ENCODE measurements at places on chromosomes 16 and 17.
A peak's percentile ranks its signal among the peaks of the same experiment; 100 is the strongest.

- no peak for DNase-seq
These were observed 361.2 kb downstream of the SEC14L1 start for GRCh38 chr17:77501751-77502625.

DNA sequence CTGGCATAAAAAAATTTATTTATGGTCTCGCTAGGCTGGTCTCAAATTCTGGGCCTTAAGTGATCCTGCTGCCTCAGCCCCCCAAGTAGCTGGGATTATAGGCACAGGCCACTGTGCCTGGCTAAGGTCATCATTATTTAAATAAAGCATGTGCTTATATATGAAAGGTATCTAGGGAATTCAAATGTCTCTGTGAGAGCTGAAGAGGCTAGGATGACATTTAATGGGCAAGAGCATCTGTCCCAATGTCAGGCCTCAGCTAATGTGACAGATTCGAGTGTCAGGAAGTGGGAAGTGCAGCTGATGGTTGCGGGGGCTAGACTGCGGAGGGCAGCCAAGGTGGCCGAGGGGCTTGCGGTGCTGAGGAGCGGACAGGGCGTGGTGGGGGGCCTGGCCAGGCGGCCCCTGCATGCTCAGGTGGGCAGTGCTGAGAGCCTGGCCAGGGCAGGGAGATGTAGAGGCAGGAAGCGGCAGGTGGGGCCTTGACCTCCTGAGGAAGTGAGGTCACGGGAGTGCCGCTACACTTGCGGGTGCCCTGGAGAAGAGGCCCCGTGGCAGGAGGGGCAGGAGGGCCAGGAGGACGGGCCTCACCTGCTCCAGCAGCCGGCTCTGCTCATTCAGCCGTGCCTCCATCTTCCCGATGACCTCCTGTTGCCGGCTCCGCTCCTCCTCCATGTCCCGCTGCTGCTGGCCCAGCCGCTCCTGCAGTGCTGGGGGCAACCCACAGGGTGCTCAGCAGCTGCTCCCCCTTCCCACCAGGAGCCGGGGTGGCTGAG, 12.6 kb upstream of the MRPL38 start:
- DNase-seq: no peak

GRCh38 chr17:45040459-45040858, 11.0 kb downstream of the DCAKD start:
- no peak for DNase-seq

DNA sequence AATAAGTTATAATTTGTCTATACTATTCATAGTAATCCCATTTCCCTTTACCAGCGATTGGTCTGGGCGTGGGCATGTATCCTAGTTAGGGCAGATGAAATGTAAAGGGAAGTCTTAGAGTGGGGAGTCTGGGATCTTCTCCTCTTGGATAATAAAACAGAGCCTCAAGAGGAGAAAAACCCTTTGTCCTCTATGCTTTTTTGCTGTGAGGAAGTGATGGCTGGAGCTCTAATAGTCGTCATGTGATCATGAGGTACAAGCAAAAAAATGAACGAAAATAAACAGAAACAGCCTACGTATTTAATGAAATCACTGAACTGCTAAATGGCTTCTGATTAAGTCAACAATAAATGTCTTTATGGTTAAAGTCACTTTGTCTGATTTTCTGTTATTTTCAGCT, 26.8 kb downstream of the EFCAB5 start:
- DNase-seq: no peak

DNA sequence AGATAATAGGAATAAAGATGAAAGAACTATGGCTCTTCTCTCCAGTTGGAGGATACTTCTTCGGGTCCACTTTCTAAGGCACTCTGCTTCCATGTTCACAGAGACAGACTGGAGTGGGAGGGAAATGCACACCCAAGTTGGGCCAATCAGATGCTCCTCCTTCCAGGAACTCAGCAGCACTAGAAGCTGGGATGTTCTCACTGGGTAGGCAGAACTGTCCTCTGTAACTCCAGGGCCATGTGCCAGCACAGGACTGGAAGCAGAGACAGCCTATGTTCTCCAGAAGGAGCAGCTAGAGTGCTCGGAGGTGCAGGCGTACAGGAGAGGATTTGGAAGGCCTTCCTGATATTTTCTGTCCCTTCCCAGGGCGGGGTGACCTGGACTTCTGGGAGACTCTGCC, 49.9 kb upstream of the SREBF1 start:
- DNase-seq: no peak

- DNase-seq: no peak
These were observed 18.5 kb upstream of the CDH1 start for GRCh38 chr16:68718590-68718989.

DNA sequence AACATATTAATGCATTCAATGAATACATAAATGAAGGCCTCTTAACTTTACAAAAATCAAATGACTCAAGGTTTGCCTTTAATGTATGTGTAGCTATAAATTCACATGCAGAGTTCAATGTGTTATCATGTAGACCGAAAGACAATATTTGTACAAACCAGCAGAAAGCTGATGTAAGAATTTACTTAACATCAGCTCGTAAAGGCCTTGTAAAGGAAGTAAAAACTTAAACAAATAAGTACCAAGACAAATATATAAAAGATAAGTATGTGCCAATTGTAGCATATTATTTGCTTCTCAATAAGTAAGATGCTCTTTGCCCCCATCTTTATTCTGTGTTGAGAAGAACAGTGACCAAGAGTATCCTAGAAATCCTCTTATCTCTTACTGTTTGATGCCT, 105.7 kb downstream of the SYCE1L start:
- DNase-seq: no peak

- DNase-seq: peak; percentile 79
These were observed 15.0 kb upstream of the CPD start for GRCh38 chr17:30363715-30364202.

- DNase-seq: no peak
These were observed 302.9 kb downstream of the CPPED1 start for GRCh38 chr16:12500771-12501170.
